NCI-H2171 (cell line): ENCODE measurements at places on chromosomes 7 and 10.

DNA sequence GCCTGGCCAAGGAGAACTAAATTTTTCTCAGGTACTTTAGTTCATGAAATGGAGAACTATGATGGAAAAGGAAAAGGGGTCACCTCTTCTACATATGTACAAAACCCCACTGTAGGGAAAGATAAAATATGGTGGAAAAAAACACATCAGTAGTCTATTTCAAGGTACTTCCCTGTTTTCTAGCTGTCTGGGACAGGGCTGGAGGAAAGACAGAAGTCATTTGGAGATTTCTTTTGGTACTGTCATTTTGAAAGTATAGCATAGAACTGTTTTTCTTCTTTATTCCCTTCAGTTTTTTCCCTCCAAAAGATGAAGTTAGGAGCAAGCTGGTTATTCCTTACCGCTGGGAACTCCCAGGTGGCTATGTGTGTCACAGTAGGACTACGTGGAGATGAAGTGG is 196.1 kb downstream of the DOCK4 start:
- DNase-seq: no peak

- DNase-seq: no peak
Measured at GRCh38 chr7:141028767-141029166, 14.0 kb upstream of the MRPS33 start.

GRCh38 chr7:69395061-69395714 is 203.1 kb upstream of the AUTS2 start:
- no peak for DNase-seq

- DNase-seq: no peak
Measured at GRCh38 chr7:20183086-20183485, 34.1 kb downstream of the MACC1 start.

GRCh38 chr7:24733414-24734060 is 23.7 kb downstream of the GSDME start:
- DNase-seq: no peak

DNA sequence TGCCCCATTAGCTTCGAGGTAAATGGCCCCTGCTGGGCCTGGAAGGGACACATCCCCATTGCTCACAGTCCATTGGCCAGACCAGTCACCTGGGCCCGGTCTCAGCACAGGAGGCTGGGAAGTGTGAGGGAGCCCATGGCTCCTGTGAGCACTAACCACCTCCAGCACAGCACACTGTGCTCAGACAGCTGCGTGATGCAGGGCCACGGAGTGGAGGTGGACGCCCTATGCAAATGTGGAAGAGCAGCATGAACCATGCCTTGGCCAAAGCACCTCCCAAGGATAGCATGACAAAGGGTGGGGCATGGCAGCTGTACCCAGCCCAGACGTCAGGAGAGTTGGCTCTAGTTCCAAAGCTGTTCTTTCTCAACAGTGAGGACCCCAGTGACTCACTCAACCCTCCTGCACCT is 120.1 kb upstream of the ZMIZ1 start:
- DNase-seq: no peak

GRCh38 chr7:7491044-7491443 is 44.6 kb downstream of the COL28A1 start:
- DNase-seq: no peak

GRCh38 chr10:48765039-48765438 is 80.4 kb downstream of the WDFY4 start:
- DNase-seq: no peak

GRCh38 chr10:113207924-113208323 is 257.9 kb downstream of the TCF7L2 start:
- no peak for DNase-seq

- no peak for DNase-seq
Measured at GRCh38 chr10:34821587-34822585, 6.8 kb upstream of the PARD3 start.

GRCh38 chr10:99560277-99561126 is 27.8 kb downstream of the NKX2-3 start:
- DNase-seq: no peak

GRCh38 chr10:102620138-102620590 is 24.1 kb upstream of the TRIM8 start:
- no peak for DNase-seq

GRCh38 chr7:41942468-41943093 is 239.7 kb upstream of the INHBA start:
- no peak for DNase-seq

DNA sequence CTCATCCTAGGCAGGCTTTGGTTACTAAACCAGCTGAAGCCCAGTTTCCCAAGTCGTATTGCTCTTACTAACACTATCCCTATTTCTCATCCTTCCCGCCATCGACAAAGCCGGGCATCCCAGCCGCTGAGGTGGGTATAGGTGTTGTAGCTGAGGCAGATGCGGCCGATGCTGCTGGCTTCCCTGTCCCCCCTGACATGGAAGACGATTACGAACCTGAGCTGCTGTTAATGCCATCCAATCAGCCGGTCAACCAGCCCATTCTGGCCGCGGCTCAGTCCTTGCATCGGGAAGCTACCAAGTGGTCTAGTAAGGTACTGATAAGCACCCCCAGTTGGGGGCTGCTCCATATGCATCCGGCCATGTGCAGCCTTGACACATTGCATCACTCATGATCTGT is 38.8 kb downstream of the AP3M1 start:
- no peak for DNase-seq

- no peak for DNase-seq
Measured at GRCh38 chr7:82211333-82211732, 232.2 kb downstream of the CACNA2D1 start.

- DNase-seq: no peak
Measured at GRCh38 chr7:672891-673290, 53.6 kb upstream of the DNAAF5 start.

- DNase-seq: no peak
Measured at GRCh38 chr10:28304032-28304571, 1.2 kb upstream of the MPP7 start.

DNA sequence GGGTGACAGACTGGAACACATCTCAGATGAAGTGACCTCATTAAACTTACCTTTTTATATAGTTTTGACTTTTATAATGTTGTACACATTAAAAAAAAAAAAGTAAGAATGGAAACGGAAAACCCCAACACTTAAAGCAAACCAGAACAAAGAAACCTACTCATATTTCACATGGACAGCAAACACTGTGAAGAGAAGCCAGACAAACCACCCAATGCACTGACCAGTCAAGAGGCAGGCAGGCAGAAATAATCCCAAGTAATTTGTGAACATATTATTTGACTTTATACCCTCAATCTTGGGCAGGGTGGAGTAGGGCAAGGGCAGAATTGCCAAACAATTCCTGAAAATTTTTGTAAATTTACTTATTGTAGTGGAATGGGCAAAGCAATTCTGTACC is 39.8 kb downstream of the WAPL start:
- DNase-seq: no peak

DNA sequence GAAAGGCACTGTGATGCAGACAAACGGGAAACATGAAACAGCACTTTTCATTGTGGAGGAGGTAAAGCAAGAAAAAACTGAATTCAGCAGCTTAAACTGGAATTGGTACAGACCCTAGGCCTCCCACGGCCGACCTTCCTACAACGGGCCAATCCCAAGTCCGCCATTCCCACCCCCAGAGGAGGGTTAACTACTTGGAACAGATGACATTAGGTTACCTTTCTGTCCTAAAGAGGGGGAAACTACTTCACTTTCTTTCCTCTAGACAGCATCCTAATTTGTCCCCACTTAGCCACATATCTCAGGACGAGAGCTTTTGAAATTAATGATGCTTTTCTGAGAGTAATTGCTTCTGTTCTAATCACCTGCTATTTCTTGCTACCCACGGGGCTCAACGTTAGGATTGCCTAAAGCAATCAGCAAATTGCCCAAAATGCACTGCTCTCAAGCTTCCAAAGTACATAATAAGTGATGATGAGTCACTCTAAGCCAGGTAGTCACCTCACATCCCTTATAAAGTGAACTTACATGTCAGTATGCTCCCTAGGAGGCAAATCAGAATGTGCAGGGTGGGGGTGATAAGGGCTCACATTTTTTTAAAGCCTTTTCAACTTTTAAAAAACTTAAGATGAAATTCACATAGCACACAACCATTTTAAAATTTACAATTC is 36.7 kb downstream of the LSM5 start:
- DNase-seq: no peak

- no peak for DNase-seq
Measured at GRCh38 chr10:115441907-115442545, 348.9 kb downstream of the ATRNL1 start.

- DNase-seq: no peak
Measured at GRCh38 chr10:123472606-123473005, 193.5 kb upstream of the GPR26 start.

DNA sequence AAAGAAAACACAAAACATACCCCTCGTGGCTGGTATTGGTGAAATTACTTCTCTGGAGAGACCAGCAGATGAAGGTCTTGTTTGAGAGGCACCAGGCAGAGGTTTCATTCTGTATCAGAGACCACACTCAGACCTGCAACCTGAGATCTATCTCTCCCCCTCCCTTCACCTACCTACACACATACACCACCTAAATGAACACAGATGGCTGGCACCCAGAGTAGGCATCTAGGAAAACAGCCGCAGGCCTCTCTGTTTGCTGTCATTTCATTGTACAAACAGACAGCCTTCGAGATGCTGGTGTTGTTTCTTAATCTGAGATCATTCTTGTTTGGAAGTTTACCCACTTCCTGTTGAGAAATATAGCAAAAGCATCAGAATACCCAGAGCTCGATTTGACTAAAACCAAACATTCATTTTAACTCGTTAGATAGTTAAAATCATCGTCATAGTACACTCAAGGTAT is 173.9 kb upstream of the SLC25A13 start:
- peak; percentile 75 for DNase-seq

- DNase-seq: no peak
Measured at GRCh38 chr10:50990568-50991455, 83.5 kb upstream of the PRKG1 start.

GRCh38 chr10:6072215-6072934 is 10.2 kb upstream of the IL2RA start:
- no peak for DNase-seq

DNA sequence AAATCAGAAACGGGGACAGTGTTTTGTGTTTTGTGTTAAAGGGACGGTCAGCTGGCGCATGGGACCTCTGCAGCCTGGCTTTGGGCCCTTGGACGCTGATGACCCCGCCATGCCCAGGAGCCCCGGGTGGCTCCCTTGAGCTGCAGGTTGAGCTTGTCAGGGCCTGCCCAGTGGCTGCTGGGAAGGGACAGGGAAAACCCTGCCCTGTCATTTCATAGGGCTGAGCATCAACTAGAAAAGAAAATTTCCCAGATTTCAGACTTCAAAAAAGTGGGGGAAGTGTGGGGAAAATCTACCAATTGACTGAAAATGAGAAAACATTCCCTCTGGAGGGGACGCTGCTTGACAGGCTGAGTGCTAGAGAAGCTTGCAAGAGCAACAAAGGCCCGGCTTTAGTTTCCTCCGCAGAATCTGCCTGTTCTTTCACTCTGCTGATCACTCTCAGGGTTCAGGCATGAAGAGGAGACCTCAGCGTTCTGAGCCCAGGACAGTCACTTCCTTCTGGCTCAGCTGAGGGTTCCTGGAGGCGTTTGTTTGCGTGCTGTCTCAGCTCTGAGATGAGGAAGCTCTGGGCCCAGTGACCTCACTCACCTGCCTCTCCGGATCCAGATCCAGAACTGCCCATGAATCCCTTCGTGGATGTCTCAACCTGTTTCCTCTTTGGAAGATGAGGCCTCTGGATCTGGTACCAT is 18.6 kb upstream of the DNAJB6 start:
- DNase-seq: no peak

- DNase-seq: no peak
Measured at GRCh38 chr10:104317726-104318299, 20.5 kb downstream of the ITPRIP start.

GRCh38 chr7:40015790-40016296 is 65.8 kb downstream of the CDK13 start:
- no peak for DNase-seq

DNA sequence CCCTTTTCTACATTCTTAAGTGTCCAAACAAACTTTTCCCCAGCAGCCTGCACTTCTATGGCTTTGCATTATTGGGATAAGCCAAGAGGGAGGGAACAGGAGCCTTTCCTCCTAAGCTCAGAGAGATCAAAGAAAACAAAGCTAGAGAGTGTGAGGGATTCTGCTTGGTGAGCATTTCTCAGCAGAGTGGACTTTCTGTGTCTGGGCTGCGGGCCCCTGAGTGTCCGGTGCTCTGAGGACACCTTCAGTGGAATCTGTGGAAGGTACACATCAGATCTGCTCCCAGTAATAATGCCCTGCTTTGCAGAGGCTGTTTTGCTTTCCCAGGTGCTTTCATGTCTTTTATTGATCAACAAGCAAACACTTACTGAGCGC is 50.2 kb downstream of the KCNMA1 start:
- DNase-seq: no peak

DNA sequence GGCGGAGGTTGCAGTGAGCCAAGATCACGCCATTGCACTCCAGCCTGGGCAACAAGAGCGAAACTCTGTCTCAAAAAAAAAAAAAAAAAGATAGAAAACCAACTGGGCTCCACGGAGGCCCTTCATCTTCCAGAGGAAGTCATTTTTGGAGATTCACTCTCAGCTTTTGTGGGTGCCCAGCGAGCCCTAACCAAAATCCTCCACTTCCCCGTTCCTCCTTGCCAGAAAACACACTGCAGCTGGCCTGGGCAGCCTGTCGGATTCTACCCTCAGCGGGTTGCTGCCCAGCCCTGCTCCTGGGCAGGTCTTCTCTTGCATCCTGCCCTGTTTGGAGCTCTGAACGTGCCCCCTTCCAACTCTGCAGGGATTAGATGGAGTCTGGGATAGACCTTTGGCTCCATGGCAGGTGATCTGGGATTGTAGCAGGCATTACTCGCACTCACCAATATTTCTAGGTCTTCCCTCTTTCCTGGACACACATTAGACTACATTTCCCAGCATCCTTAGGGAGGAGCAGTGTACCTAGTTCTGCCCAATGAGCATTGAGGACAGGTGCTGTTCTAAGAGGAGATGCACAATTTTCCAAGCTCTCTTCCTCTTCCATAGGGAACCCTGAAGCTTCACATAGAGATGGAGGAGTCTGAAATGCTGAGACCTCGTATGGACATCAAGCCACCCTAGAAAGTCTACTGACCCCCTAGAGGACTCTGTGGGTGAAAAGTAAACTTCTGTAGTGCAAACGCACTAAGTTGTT is 4.6 kb downstream of the GRID2IP start:
- DNase-seq: no peak

GRCh38 chr10:43390759-43391158 is 18.2 kb downstream of the HNRNPF start:
- no peak for DNase-seq

DNA sequence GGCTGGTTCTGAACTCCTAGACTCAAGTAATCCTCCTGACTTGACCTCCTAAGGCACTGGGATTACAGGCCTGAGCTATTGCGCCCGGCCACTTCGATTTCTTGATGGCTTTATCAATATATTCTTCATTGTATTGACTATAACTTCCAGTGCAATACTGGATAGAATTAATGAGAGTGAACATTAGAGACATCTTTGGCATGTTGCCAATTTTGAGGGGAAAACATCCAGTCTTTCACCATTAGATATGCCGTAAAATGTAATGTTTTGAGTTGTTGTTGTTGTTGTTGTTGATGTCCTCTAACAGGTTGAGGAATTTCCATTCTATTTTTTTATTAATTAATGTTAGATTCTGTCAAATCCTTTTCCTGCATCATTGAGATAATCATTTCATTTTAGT is 578.9 kb downstream of the ZWINT start:
- no peak for DNase-seq

GRCh38 chr7:40645197-40645596 is 510.4 kb downstream of the SUGCT start:
- no peak for DNase-seq
